ENCODE measurements at places on chromosomes 2 and 18.

GRCh38 chr2:124032799-124033198, 7.7 kb downstream of the CNTNAP5 start:
- no peak for DNase-seq

DNA sequence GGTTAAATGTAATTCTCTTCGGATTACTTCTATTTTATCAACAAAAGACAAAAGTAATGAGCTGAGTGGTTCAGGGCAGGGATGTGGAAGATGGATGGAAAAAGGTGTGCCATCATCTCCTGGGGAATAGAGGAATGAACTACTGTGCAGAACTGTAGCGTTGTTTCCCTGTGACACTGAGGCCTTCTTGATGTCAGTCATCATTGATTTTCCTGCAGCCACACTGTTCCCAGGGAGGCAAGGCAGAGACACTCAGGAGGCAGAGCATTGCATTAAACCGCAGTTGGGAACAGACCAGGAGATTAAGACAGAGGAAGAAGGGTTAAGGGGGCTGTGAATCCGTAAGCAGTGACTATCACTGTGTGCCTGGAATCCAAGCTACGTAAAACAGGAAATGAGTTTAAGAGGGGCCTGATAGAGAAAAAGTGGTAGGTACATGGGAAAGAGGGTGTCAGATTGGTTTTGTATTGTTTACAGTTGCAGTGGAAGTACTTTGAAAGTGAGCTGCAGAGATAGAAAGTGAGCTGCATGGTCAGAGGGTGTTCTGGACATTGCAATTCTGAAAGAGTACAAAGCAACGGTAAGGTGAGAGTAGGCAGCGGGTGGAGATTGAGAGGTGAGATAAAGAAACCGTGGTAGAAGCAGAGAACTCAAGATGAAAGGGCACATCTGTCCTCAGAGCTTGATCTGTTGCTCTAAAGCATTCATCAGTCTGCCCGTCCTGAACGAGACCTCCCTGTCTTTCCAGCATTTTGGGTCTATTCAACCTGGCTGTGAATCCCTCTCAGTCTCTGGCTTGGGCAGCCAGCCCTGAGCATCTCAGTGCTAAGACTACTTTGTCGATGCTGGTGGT, 793.4 kb upstream of the CELF4 start:
- no peak for DNase-seq

- DNase-seq, result no peak
Measured at GRCh38 chr18:5510135-5510846, 33.5 kb downstream of the EPB41L3 start.

DNA sequence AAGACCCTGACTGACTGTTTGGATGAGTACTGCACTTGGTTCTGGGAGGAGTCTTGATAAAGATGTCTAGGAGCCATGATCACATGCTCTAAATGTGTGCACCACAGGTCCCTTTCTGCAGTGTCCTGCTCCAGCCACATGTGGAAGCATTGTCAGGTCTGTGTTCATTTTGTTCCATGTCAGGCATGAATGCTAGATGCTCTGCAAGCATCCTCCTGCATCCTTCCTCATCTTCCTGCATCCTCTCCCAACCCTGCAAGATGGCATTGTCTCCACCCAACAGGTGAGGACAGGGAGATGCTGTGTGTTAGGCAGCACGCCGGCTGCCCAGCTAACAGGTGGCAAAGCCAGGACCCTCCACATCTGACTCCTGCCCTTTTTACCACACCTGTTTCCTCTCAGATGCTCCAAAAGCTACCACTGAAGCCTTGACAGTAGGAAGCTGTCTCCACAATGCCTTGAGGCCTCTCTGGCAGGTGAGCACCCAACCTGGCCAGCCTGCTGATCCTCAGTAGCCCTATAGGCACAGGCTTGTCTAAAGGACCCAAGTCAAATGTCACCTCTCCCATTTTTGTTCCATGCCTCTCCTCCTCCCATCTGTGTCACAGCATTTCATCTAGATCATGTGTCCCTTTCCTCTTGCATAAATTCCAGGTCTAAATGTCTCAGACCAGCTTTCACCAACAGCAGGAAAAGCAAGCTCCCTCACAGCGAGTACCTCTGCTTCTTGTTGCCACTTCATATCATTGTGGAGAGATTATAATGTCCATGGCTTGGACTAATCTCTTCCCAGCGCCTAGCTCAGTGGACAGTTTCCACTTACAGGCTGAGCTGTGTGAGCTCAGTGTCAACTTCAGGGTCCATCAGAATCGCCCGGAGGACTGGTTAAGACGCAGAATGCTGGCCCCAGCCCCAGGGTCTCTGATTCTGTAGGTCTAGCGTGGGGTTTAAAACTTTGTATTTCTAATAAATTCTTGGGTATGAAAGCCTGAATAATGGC, 55.0 kb downstream of the TMEM163 start:
- no peak for DNase-seq

- no peak for DNase-seq
Measured at GRCh38 chr2:118987886-118988285, 45.9 kb downstream of the MARCO start.

DNA sequence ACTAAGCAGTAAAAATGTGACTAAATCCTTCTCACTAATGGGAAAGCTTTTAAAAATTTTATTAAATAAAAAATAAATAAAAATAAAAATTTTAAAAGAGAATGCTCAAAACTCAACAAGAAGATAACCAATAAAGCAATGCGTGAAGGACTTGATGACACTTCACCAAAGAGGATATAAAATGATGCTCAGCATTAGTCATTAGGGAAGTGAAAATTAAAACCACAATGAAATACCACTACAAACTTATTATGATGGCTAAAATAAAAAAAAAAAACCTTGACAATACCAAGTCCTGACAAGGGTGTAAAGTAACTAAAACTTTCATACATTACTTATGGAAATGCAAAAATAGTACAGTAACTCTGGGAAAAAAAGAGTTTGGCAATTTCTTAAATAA, 3.3 kb upstream of the WDR75 start:
- no peak for DNase-seq

DNA sequence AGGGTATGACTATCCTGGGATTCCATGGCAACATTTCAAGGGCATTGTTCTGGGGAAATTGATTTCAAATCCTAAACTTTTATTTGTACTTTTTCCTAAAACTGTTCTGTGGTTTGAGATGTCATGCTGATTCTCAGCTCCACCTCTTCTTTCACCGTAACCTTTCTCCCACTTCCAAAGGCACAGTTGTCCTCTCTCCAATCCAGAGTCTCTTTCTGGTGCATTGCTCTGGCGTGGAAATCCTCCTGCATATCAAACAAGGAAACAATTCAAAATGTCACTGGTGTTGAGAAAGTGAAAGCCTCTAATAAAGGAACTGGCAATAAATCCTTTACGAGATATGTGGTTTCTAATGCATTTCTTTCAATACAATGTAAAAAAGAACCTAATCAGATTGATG, 155.1 kb upstream of the CDH2 start:
- DNase-seq, result no peak

DNA sequence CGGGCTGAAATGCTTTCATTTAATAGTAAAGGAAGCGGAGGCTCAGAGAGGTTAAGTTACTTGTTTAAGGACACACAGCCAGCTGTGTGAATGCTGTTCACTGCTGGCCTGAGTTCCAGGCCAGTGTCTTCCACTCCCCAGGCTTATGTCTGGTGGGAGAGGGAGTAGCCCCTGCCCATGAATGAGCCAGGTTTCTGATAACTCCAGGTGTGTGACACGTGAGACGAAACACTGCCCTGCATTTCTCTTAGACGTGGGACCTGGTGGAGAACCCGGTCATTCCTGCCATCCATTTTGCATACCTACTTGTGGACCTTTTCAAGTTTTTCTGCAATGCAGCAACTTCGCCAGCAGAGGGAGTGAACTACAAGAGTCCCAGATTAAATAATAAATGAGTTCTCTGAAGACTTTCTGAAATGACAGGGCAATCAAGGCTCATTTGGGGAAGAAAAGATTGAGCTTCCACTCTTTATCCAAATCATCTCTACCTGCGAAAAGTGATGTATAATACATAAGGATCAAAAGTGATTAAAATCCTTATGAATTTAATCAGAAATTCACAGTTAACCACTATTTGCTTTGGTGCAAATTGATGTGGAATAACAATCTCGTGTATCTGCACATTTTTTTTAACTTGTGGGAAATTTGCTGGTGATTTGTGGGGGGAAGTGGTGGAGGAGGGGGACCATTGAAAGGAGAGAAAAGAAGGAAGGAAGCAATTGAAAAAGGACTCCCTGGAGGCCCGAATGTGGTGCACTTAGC, 79.4 kb upstream of the ASB18 start:
- DNase-seq, result peak; percentile 47

GRCh38 chr2:3403587-3404334, 24.3 kb downstream of the TRAPPC12 start:
- DNase-seq, result no peak

GRCh38 chr2:88540346-88540745, 86.9 kb downstream of the EIF2AK3 start:
- no peak for DNase-seq

- no peak for DNase-seq
Measured at GRCh38 chr2:174224125-174224524, 24.2 kb downstream of the OLA1 start.

DNA sequence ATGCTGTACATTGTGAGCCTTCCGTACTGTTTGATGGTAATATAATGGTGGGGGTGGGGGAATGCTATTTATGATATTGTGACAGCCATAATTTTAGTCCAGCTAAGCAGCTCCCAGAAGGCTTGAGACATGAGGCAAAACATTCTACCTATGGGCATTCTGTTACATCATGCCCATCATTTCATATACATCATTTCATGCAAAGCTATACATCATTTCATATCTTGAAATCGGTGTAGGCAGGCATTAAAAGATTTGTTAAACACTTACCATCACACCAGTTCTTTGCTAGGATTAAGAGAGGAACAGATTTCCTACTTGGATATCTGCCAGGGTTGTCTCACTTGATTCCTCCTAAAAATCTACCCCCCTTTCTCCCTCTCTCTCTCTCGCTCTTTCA, 84.5 kb downstream of the COL5A2 start:
- DNase-seq, result no peak

DNA sequence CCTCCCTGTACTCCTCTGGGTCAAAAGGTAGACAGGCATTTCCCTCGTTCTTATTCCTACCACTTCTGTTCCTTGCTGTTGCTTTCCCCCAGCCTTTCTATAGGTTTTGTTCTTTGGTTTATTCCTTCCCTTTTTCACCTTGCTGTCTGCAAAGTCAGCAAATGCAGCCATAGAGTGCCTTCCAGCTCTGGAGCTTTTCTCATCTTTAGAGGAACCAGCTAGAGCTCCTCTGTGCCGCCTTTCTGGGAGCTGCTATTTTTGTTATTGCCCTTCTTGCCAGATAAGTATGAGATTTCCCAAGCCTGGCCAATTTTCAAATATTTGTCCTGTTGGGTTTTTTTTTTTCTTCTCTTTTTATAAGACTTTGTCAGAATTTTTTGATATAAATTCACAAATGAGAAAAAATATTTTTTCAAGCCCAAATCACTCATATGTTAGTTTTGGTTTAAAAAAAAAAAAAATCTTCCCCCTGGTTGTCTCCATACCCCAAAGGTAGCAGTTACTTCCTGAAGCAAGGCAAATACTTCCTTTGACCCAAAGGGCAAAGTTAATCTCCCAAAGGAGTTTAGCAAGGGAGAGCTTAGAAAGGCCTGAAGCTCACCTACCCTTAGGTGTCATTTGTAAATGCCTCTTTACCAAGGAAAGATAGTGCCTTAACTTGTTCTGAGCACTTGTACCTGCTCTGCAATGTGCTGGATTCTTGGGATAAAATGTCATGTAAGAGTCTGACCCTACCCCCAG, 5.1 kb upstream of the TTC27 start:
- no peak for DNase-seq

- DNase-seq, result no peak
Measured at GRCh38 chr18:48048251-48048650, 117.8 kb upstream of the SMAD2 start.

DNA sequence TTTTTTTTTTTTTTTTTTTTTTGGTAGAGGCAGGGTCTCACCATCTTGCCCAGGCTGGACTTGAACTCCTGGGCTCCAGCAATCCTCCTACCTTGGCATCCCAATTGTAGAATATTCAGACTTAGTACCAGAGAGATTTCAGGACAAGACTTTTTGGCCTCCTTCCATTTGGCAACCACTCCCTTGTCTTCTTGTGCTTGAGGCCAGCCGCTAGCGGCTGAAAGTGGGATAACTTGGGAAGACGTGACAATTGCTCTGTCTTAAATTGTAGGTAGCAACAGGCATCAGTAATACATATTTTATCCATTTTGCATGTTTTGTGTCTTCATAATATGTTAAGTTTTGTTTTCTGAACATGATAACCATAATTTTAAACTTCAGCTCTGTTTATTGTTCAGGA, 53.3 kb upstream of the TTN start:
- no peak for DNase-seq

DNA sequence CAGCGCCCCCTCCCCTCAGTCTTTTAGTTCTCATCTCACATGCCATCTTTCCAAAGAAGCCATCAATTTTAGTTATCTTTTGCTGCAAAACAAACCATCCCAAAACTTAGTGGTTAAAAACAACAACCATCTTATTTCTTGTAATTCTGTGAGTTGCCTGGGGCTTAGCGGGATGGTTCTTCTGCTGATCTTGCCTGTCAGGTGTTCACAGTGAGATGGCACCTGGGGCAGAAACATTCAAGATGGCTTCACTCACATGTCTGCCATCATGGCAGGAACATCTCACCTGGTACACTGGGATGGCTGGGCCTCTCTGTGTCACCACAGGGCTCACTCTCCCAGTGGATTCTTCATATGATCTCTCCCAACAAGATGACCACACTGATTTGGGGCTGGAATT, 144.5 kb upstream of the MSH6 start:
- no peak for DNase-seq

DNA sequence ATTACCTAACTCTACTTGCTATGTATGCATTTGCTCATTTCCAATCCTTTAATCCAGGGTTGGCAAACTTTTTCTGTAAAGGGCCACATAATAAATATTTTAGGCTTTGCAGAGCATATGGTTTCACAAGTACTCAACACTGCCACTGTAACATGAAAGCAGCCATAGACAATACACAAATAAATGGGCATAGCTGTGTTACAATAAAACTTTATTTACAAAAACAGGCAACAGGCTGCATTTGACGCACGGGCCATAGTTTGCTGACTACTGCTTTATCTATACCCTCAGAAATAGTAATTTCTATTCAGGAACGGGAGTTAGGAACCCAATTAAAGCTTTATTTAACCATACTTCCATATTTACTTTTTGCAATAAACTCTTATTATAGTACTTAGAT, 138.7 kb downstream of the DHRS9 start:
- DNase-seq, result no peak

DNA sequence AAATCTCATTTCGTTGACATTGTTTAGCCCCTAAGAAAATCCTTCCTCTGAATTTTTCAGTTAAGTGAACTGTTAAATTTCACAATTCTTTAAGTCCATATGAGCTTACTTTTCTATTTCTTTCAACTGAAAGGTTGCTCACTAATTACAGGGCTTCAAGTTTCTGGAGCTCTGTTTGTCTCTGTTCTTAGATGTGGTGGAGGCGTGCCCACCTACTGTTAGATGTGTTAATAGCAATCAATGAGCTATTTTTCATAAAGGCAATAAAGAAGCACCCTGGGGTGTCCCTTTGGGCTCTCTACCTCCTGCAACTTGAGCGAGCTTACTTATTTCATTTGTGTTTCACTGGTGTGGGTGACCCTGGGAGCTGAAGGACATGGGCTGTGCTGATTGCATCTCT, 25.0 kb downstream of the CREG2 start:
- DNase-seq, result no peak

GRCh38 chr2:228048838-228049490, 132.5 kb downstream of the SPHKAP start:
- DNase-seq, result no peak

Measured in activated naive CD4-positive, alpha-beta T cell treated with anti-CD3 and anti-CD28 coated beads, Interleukin-2, amount 50 U/mL, for 16 hours (primary cell).